Activated naive CD4-positive, alpha-beta T cell treated with anti-CD3 and anti-CD28 coated beads, Interleukin-2, amount 50 U/mL, for 72 hours (primary cell): ENCODE measurements at places on chromosomes 6 and 20. TPM values are rescaled to one million over a fixed set of nuclear protein-coding genes. Genes with fewer than 3 reads are reported as not detected.

TFAP2C gene
- total RNA-seq = not detected

RGL2 gene
- total RNA-seq = 24.5 TPM

DNA sequence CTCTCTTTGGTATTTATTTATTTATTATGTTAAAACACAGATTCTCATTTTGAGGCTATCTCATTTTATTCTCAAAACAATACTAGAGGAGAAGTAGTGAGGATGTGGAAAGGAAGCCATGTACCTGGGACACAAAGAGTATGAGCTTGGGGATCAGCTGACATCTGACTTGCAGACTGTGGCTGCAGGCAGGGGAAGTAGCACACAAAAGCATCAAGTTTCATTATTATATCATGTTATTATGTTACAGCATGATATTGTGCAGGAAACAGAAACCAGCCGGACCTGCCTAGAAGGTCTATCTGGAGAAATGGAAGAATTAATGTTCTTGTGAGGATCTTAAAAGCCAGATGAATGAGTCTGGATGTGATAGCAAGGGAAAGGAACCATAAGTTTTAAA is 248.2 kb downstream of the KHDC1L start:
- no peak for DNase-seq

SOX18 gene
- total RNA-seq = 1.4 TPM

GRCh38 chr6:25991785-25992412 is 29.3 kb downstream of the TRIM38 start:
- DNase-seq = peak; percentile 38

- no peak for DNase-seq
Observed at GRCh38 chr6:82337688-82338257, 25.8 kb upstream of the TPBG start.

GLP1R gene
- total RNA-seq = 0.33 TPM

GRCh38 chr6:27144740-27145079 is 102.8 kb upstream of the PRSS16 start:
- DNase-seq = no peak

GPSM3 gene
- 84.9 TPM for total RNA-seq

GRCh38 chr6:109342911-109343310 is 39.4 kb downstream of the CD164 start:
- DNase-seq = no peak

DNA sequence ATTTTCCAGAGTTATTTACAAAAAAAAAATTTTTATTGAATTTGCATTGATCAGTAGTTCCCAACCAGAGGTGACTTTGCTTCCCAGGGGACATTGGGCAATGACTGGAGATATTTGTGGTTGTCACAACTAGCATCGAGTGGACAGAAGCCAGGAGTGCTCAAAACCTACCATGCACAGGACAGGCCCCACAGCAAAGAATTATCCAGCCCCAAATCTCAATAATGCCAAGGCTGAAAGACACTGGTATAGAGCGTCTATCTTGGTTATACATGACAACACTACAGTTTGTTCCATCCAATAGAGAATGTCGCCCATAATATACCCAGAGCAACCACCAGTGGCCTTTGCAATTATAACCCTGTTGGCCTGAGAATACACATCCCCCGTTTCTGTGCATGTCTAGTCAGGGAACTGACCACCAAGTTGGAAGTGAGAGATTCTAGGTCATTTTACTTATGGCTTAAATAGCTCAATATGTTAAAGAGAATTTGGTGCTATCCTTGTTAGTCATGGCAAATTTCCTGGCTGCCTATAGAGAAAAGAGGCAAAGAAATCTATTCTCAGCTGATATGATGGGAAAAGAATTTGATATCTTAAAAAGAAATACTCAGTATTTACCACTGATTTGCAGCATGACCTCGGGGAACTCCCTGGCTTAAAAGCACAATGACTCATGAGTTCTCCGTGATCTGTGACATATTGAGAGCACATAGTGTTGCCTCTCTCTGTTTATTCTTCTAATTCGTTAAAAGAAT is 76.0 kb upstream of the ADTRP start:
- DNase-seq = no peak

DNA sequence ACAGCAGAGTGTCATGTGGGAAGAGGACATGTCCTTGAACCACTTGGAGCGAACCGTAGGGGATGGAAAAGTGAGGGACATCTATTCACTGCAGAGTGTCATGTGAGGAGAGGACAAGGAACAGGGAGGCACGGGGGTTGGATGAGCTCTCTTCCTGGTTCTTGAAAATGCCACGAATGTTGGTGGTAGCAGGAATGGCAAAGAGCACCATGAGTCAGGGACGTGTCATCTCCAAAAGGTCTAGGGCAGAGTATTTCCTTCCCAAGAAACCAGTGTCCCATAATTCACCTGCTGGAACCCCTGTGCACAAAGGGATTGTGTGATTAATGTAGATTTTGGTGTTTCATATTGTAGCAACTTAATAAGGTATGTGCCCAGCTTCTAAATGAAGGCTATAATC is 136.8 kb downstream of the BFSP1 start:
- DNase-seq = no peak

- no peak for DNase-seq
Observed at GRCh38 chr6:10268611-10269310, 146.1 kb downstream of the TFAP2A start.

ZC2HC1B gene
- total RNA-seq = not detected

NKAIN2 gene
- total RNA-seq = not detected

CCN2 gene
- not detected for total RNA-seq

GRCh38 chr20:37303637-37304036 is 14.2 kb downstream of the MANBAL start:
- no peak for DNase-seq

- no peak for DNase-seq
Observed at GRCh38 chr6:38391626-38392579, 247.8 kb downstream of the BTBD9 start.

WFDC10B gene
- not detected for total RNA-seq

MAP7 gene
- 2.7 TPM for total RNA-seq

- DNase-seq = no peak
Observed at GRCh38 chr6:33577718-33578117, 2.4 kb downstream of the BAK1 start.

GRCh38 chr20:40880063-40880728 is 148.4 kb upstream of the TOP1 start:
- DNase-seq = no peak

CMTR1 gene
- 42.9 TPM for total RNA-seq

GRCh38 chr6:210778-211374 is 81.4 kb upstream of the DUSP22 start:
- no peak for DNase-seq

ZSCAN31 gene
- total RNA-seq = 1.7 TPM

ADGB gene
- not detected for total RNA-seq

GATA5 gene
- total RNA-seq = not detected

DNA sequence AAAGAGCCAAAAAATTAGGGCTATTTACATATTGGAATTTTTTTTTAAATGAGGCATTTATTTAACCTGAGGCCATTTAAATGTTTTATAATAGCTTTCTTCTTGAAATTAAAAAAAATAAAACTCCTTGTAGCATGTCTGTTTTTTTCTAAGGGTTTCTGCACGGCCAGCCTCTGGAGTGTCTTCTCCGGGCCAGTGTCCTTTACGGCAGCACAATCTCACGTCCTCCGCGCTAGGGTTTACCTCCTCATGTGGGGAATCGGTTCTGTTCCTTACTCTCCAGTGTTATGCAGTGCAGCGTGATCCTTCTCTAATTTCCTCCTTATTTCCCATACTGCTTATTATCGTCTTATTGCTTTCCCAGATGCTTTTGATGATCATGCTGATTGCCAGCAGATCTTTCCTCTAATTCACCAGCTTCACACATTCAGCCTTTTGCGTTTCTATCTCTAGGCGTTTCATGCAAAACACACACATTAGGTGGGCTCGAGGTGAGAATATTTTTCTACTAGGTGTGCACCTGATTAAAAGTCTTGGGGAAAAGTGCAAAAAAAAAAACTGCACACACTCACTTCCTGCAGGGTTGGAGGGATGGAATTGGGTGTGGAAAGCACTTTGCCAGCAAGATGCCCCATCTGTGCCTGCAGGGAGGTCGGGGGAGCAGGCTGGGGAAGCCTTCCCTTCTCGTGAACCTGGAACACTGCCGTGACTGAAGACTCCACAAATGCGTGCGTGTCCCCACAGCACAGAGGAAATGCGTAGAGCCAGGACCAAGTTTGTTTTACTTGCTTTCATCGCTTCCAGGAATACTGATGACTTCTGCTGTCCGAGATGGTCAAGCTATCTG is 56.1 kb downstream of the PSMG4 start:
- no peak for DNase-seq

GRCh38 chr20:11867291-11867919 is 50.3 kb upstream of the BTBD3 start:
- no peak for DNase-seq

- no peak for DNase-seq
Observed at GRCh38 chr6:12049165-12049564, 37.1 kb downstream of the HIVEP1 start.

GRCh38 chr6:148240861-148241477 is 101.7 kb upstream of the SASH1 start:
- no peak for DNase-seq

ANKRD60 gene
- total RNA-seq = not detected

C20orf141 gene
- total RNA-seq = not detected

- DNase-seq = no peak
Observed at GRCh38 chr20:16699293-16699692, 30.5 kb upstream of the SNRPB2 start.

DNA sequence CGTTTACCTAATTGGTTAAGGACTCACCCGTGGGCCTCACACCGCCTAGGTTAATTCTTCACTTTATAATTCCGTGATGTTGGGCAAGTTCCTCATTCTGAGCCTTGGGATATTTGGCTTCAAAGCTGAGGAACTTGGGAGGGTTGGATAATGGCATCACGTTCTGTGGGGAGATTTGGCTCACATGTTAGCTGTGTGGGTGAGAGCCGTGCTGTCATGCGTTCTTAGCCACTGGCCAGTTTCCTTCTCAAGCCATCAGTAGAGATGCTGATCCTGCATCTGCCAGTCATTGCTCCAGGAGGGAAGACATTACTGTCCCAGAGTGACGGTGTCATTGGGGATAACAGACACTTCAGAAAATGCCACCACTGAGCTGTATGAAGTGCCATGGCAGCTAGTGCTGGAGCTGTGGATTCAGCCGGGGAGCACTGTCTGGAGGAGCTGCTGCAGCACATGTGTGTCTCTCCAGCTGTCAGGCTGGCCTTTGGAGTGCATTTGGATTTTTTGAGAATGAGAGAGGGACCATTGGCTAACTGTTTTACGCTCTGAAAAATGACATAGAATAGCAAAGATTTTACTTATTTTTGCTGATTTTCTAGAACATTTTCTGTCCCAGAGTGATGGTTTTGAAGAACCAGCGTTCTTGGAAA is 16.5 kb downstream of the IGF2R start:
- no peak for DNase-seq

DNA sequence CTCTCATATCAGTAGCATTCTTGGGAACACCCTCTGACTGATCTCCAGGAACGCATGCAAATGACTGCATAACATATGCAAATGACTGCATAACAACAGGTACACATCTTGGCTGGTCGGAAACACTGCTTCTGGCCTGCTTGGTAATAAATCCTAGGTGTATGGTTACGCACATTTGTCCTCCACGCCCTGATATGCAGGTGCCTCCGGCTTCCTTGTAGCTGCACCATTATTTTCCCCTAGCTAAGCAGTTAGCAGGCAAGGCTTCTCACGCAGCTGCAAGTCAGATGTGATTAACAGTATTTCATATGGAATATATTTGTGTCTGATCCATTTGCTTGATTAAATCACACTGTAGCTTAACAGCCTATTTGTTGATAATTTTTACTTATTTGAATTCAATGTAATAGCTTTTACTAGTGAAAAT is 5.9 kb downstream of the RPS6KA2 start:
- DNase-seq = no peak

AK9 gene
- total RNA-seq = 3.8 TPM

- DNase-seq = no peak
Observed at GRCh38 chr20:36887752-36888090, 11.8 kb downstream of the TLDC2 start.

DNA sequence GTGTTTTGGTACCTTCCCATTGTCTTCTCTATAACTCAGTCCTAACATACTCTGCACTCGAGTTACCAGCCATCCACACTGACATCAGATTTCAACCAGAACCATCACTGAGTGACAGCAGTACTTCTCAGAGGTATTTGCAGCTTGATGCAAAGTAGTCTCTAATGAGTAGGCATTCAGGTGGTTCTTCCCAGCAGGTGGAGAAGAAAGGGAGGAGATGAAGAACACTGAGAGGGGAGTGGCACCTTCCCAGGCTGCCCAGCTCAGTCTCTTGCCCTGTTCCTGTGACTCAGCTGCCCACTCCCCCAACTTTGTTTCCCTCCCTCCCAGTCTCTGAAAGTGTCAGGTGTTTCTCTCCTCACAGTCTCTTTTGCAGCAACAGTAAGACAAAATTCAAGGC is 38.7 kb upstream of the SMIM28 start:
- DNase-seq = no peak

MLIP gene
- not detected for total RNA-seq

- DNase-seq = peak; percentile 24
Observed at GRCh38 chr6:44630125-44631028, 242.9 kb downstream of the CDC5L start.

FAM209B gene
- 1.2 TPM for total RNA-seq

DNA sequence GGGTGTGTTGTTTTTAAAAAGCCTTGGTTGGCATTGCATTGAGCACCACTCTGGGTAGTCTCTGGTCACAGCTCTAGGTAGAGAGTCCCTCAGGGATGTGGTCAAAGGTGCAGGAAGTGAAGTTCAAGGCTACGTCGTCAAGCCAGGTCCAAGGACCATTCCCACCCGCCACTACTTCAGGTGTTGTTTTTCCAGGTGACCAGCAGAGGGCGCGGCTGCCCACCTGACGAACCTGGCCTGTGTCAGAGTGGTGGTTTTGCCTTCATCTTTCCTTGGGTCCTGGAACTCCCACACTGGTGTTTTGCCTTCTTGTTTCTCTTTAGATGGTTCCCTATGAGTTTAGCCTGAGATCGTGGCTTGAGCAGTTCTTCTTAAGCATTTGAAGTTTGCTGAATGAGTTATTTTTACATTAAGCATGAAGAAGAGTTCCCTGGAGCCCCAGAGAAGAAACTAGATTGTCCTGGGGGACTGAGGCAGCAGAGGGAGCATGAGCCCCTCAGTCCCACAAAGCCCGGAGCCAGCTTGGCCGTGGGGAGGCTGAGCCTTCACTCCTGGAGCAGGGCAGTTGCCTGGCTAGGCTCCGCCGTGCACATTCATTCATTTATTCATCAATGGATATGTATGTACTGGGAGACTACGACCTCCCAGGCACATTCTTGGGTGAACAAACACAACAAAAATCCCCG is 5.6 kb upstream of the PHACTR3 start:
- DNase-seq = peak; percentile 47

DNA sequence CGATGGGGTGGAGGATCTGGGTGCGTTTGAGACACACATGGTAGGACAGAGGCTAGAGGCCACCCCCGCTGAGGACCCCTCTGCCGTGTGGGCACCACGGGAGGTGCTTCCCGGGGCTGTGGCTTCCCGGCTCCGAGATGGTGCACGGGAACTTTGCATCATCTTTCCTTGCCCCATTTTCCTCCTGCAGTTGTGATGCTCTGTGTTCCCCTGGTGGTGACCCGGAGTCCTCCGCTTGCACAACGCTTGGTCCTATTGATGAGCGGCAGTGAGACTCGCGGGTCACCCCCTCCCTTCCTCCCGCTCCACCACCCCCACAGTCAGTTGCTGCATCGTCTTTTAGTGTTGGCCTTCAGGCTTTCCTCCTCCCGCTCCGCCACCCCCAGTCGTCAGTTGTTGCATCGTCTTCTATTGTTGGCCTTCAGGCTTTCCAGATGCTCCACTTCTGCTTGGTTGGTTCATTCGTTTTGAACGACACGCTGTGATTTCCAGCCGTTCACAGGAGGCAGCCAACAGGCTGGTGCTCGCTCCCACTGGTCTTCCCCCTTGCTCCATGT is 37.3 kb downstream of the PYGB start:
- DNase-seq = no peak
